ENCODE measurements at places on chromosomes 1 and 21.

DNA sequence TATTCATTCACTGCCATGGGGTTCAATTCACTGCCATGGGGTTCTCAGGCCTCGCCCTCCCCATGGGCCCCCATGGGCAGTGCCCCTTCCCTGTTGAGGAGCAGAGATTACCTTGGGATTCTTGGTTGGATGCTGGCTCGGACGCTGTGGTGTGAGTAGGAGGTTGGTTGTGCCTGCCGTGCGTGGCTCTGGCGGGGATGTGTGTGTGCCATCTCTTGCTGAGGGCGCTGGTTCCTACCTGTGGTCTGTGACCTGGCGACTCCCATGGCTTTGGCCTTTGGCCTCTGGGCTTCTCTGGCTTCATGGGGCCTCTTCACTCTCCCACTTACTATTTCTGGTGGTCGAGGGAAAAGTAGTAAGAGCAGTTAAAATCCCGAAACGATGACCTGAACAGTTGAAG lies 42.1 kb downstream of the PCNT start:
- DNase-seq, result no peak

GRCh38 chr1:61053226-61053711 lies 29.1 kb upstream of the NFIA start:
- no peak for DNase-seq

- DNase-seq, result no peak
These were observed 1.6 kb upstream of the SHC1 start for GRCh38 chr1:154972213-154972516.

DNA sequence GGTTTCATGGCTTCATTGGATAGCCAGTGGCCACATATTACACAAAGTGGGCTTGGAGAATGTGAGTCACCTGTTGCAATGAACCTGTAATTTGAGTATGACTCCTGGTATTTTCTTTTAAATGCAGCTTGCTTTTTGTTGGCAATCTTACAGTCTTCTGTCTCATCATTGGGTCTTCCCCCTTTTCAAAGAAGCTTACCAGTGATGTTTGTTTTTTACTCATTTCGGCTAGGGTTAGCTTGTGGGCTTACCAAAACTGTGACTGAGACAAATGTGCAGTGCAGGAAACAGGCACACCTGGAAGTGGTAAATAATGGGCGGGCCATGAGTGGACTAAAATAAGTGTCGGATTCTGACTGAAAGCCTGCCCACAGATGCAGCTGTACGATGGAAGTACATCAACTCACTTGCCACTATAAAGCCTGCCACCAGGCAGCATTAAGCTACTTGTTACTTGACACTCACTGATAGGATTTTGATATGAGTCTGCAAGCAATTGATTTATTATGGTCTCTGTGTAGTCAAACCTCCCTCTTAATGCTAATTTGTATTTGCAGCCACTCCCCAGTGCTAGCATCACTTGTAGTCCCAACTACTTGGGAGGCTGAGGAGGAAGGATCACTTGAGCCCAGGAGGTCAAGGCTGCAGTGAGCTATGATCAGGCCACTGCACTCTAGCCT lies 4.2 kb downstream of the HHAT start:
- no peak for DNase-seq

DNA sequence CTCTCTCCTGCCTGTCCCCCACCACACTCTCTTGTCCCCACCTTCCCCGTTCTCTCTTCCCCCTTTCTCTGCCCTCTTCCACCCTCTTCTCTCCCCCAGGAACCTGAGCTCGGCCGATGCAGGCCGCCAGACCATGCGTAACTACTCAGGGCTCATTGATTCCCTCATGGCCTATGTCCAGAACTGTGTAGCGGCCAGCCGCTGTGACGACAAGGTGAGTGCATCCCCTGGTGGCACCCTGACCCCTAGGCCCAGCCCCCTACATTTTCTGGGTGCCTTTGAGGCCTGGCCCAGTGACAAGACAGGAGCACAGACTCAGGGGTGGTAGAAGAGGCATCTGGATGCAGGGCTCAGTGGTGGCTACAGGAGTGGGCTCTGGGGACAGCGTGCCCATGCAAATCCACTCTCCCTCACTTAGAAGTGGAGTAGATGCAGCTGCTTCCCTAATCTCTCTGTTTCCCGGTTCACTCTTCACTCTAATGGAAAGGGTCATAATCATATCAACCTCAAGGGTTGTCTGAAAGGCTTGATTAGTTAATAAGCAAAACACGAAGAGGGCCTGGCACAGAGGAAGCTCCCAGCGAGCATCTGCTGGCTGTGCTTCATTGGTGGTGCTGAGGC lies 37.0 kb downstream of the PKP1 start:
- no peak for DNase-seq

GRCh38 chr1:219664310-219665029 lies 51.6 kb upstream of the ZC3H11B start:
- no peak for DNase-seq

- DNase-seq, result no peak
These were observed 20.2 kb upstream of the S1PR1 start for GRCh38 chr1:101216623-101217022.

GRCh38 chr1:228398741-228399461 lies 7.7 kb downstream of the TRIM11 start:
- no peak for DNase-seq

- peak; percentile 83 for DNase-seq
These were observed 28.8 kb upstream of the ZBTB18 start for GRCh38 chr1:244022311-244022710.
